ENCODE measurements at places on chromosomes 13 and 19.
A peak's percentile ranks its signal among the peaks of the same experiment; 100 is the strongest.

- DNase-seq = no peak
Observed at GRCh38 chr13:100439247-100439970, 149.2 kb downstream of the GGACT start.

DNA sequence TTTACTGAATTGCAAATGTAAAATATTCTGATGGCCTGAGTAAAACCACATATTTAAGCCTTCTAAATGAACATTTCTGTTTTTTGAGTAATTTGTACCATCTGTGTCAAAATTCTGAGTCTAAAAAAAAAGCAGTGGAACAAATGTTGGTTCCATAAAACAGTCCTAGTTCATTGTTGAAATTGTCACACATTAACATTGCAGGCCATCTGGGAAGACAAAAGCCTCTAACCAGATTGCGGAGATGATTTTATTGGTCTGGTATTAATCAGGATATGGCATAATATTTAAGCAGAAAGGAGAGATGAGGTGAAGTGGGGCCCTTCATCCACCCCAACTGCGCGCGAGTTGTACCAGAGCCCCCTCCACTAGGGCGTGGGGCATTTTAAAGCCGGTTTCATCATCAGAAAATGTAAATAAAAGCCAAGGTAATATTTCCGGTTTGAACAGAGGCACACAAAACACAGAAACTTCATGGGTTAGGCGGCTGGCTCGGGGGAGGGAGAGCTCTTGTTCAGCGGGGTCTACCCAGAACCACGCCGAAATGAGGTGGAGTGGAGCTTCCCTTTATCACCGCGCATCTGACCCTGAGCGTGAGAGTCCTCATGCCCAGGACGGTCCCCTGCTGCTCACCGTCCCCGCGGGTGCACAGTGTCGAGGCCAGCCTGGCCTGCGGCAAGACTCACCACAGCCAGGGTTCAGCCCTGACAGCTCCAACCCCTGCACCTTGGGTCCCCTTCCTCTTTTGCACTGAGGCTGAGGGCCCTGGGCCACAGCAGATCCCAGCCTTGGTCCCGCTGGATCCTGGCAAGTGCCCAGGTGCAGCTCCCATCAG is 169.2 kb downstream of the URI1 start:
- DNase-seq = no peak

DNA sequence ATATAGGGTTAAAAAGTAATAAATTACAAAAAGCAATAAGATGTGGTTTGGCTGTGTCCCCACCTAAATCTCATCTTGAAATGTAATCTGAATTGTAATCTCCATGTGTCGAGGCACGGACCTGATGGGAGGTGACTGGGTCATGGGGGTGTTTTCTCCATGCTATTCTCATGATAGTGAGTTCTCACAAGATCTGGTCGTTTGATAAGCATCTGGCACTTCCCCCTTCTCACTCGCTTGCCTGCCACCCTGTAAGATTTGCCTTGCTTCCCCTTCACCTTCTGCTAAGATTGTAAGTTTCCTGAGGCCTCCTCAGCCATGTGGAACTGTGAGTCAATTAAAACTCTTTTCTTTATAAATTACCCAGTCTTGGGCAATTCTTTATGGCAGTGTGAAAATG is 577.4 kb downstream of the TBC1D4 start:
- no peak for DNase-seq

- DNase-seq = no peak
Observed at GRCh38 chr19:33734913-33735312, 61.8 kb upstream of the KCTD15 start.

DNA sequence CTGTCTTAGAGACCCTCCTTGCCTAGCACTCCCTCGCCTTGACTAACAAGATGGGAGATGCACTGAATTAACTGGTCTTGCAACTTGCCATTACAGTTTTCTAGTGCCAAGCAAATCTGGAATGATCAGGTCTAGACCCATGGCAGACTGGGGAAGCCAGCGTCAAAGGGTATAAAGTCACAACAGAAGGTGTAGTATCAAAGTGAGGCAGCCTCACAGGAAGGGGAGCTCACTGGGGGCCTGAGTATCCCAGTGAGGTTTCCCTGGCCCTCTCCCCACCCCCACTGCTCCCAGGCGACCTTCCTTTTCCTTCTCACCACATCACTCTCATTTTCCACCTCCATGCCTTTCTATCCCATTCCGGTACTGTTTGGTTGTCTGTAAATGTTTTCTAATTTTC is 83.5 kb upstream of the DOCK9 start:
- DNase-seq = no peak

- DNase-seq = no peak
Observed at GRCh38 chr19:34793565-34793964, 20.6 kb upstream of the ZNF599 start.

DNA sequence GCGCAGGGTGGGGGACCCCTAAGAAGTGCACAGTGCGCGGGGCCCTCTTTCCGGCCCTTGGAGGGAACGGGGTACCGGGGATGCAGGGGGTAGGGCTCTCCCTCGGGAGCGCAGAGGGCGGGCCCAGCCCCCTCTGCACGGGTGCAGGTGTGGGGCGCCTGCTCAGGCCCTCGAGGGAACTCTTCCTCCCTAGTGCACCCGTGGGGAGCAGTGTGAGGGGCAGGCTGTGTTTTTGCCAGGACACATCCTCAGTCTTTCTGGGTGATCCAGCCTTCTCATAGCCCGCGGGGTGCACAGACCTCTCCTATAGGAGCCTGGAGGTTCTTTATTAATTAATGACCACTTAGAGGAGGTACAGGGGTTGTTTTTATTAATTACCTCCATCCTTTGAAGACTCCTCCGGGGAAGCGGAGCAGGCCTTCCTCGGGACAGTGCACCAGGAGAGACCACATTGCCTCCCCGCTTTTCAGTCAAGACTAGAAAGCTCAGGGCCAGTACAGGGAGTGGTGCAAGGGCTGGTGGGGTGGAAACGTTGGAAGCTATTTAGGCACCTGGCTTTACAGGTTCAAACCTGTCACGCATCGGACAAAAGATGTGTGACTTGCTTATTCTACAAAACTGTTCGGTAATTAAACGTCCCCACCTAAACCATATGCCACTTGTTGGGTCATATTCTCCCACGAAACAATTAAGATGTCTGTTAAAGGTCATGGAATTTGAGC is 598 bp upstream of the GJB6 start:
- no peak for DNase-seq

DNA sequence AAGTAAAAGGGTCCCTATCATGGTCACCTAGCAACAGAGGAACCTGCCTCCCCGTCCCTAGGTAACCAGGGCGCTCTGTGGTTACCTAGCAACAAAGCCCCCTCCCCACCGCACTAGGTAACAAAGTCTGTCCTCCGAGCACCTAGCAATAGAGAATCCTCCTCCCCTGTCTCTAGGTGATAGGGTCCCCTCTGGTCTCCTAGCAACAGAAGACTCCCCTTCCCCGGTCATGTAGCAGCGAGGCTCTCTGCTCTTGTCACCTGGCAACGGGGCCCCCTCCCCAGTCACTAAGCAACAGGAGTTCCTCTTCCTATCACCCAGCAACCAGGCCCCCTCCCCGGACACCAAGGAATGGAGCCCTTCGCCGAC is 307 bp downstream of the JOSD2 start:
- DNase-seq = no peak

DNA sequence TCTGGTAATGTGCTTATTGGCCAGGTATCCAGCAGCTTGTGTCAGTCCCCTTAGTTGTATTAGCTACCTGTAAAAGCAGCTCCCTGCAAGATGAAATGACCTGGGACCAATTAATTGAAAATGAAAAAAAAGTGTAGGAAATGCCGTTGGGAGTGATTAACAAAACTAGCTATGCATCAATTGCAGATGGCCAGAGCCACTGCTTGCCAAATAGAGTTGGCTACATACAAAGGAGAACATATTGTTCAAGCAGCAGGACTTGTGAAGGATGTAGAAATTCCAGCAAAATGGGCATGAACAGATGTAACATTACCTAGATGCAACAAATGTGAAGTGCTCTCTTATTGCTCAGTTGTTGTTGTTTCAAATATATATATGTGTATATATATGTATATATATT is 300.5 kb downstream of the PCDH17 start:
- DNase-seq = no peak

- peak; percentile 83 for DNase-seq
Observed at GRCh38 chr19:55809381-55810058, 22.3 kb downstream of the NLRP11 start.

GRCh38 chr13:104584481-104584880 is 1518.3 kb upstream of the SLC10A2 start:
- DNase-seq = no peak

GRCh38 chr13:20652946-20653345 is 50.6 kb upstream of the IL17D start:
- DNase-seq = no peak

DNA sequence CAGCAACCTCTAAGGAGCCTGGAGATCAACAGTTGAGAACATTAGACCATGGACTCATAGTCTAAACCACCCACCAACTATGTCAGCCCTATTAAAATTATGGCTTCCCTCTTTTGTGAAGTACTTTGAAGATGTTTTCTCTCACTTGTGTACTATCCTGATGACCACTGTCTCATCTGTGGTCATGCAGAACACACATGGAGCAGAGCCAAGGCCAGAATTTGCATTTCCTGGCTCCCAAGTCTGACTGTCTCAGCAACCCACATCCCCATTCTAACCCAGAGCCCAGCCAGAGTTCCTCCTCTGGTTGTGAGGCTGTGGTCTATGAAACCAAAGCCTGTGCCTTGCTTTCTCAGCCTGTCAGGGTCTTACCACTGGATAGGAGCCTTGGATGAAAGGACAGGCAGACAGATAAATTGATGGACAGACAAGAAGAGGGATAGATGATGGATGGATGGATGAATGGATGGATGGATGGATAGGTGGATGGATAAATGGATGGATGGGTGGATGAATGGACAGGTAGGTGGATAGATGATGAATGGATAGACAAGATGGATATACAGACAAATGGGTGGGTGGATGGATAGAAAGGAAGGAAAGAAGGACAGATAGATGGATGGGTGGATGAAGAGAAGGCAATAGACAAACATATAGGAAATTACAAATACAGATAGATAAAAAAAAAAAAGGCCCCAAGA is 35.4 kb downstream of the ZNF557 start:
- DNase-seq = no peak

GRCh38 chr13:26299168-26299750 is 45.3 kb downstream of the CDK8 start:
- no peak for DNase-seq

- DNase-seq = no peak
Observed at GRCh38 chr13:34164582-34164981, 346.6 kb downstream of the RFC3 start.

- no peak for DNase-seq
Observed at GRCh38 chr13:26867451-26868091, 107.0 kb upstream of the GPR12 start.

DNA sequence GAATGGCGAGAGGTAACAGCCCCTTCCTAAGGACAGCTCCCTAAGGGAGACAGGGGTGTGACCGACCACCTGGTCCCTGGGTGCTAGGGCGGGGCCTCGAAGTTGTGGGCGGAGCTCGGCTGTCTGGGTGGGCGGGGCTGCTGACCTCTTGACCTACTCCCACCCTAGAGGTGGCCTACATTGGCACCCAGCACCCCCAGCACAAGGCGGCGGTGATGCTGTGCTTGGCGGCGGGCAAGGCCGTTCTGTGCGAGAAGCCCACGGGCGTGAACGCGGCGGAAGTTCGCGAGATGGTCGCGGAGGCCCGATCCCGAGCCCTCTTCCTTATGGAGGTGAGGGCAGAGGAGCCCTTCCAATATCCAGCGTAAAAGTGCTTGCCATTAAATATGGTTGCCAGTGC is 2.4 kb downstream of the DHDH start:
- no peak for DNase-seq

DNA sequence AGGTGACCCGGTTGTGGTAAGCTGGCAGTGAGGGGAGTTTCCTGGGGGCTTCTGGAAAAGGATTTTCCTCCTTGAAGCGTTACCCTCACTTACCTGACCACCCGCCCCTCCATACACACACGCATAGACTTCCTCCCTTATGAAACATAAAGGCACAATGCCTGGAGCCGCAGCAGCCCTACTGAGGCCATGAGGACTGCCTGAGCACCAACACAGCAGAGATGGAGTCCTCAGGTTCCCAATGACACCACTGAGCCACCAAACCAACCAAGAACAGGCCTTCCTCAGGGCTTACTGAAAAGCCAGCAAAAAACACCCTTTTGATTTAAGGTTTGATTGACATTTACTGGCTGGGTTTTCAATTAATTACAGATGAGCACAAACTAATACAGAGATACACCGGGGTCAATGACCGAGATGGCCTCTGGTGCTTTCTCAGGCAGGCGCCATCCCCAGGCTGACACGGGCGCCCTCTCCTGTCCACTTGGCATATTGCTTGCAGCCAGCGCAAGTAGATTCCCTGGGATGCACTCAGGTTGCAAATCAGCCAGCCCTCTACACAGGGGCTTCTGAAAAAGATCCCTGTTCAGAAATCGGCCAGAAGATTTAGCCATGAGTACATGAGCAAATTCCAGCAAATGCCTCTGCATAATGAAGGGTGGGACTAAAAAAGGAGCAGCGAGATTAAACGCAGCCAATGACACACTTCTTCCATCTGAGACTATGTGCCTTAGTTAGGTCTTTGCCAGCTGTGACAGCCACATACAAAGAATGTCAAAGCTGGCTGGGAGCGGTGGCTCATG is 14.8 kb downstream of the OPA3 start:
- peak; percentile 55 for DNase-seq

DNA sequence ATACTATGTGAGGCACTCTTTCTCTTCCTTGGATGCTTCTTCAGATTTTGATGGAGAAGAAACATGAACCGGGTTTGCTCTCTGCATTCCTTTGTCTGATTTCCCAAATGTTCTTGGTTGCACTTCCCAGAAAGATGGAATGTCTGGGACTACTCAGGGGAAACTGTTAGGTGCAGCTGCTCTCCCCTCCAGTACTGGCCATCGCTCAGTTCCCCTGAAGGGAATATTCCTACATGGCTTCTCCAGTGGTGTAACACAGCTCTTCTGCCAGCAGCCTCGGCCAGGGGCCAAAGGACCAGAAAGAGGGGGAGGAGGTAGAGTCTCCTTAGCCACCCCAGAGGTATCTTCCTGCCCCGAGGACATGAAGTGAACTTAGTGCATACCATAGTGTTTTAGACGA is 33.5 kb upstream of the SPRY2 start:
- DNase-seq = no peak

DNA sequence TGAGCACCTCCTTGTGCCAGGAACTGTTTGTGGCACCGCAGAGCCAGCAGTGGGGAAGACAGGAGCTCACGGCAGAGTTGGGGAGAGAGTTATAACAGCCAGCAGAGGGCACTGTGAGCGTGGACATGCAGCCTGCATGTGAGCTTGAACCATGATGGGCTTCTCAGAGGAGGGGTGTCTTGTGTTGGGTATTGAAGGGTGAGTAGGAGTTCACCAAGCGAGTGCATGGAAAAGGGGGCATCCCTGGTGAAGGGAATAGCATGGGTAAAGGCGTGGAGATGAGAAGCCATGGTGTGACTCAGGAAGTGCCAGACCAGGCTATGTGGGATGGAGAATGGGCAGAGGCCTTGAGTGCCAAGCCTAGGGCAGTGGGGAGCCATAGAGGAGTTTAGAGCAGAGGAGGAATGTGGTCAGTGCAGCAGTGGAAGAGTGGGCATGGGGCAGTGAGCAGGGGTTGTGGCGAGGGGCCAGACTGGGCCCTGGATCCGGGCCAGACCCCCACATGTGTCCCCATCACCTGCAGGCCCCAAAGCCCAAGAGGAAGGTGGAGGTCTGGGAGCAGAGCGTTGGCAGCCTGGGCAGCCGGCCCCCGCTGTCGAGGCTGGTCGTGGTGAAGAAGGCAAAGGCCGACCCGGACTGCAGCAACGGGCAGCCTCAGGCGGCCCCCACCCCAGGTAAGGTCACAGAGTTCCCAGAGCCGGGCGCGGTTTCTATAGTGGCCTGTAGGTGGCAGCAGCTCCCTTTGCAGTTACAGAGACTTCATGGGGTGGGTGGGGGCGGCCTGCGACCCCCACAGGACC is 11.8 kb upstream of the SHD start:
- peak; percentile 70 for DNase-seq

GRCh38 chr13:48693998-48694397 is 40.3 kb downstream of the CYSLTR2 start:
- DNase-seq = no peak

Measured in B cell (primary cell).